ENCODE measurements at places on chromosomes 4 and X. TPM values are rescaled to one million over a fixed set of nuclear protein-coding genes. Genes with fewer than 3 reads are reported as not detected.
A peak's percentile ranks its signal among the peaks of the same experiment; 100 is the strongest.

- peaks cover 6% of the 10 kb centered on the region for H3K27me3 ChIP-seq
- no peaks in the 10 kb centered on the region for H3K4me1 ChIP-seq
- no peak for DNase-seq
- H3K4me3 ChIP-seq: no peak overlapping the region
Measured at GRCh38 chrX:130378024-130378669, 7.3 kb downstream of the GPR119 start.

- H3K4me1 ChIP-seq: peaks cover 11% of the 10 kb centered on the region
- no peak for DNase-seq
- H3K27me3 ChIP-seq: peaks cover 2% of the 10 kb centered on the region
- no peak overlapping the region for H3K4me3 ChIP-seq
- H3K36me3 ChIP-seq: no peaks in the 10 kb centered on the region
Measured at GRCh38 chr4:105599932-105600655, 47.7 kb downstream of the ARHGEF38 start.

- H3K36me3 ChIP-seq: no peaks in the 10 kb centered on the region
- no peak overlapping the region for H3K4me3 ChIP-seq
- no peaks in the 10 kb centered on the region for H3K27me3 ChIP-seq
- peaks cover 4% of the 10 kb centered on the region for H3K4me1 ChIP-seq
- DNase-seq: no peak
- H3K27ac ChIP-seq: no peak overlapping the region
Measured at GRCh38 chr4:28518561-28519165, 1658.0 kb downstream of the STIM2 start.

DNA sequence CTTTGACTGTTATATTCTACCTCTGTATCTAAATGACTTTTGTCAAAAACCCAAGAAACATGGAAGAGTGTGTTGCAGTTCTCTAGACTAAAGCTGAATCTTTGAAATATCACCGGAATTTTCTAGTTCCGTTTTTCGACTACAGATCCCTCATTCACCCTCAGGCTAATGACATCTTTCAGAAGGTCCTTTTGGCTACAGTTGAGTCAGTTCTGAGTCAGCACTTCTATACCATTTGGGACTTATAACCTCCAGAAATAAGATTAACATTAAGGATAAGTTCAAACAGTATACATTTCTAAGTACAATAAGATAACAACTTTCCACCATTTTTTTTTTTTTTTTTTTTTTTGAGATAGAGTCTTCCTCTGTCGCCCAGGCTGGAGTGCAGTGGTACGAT is 331.0 kb upstream of the CPXCR1 start:
- no peak overlapping the region for H3K27ac ChIP-seq
- H3K36me3 ChIP-seq: no peaks in the 10 kb centered on the region
- H3K4me1 ChIP-seq: no peaks in the 10 kb centered on the region

Gene SLC4A4
- total RNA-seq: 4.9 TPM

- H3K4me3 ChIP-seq: no peak overlapping the region
- H3K27me3 ChIP-seq: peaks cover 25% of the 10 kb centered on the region
- no peak for DNase-seq
Measured at GRCh38 chr4:970046-970745, 3.2 kb downstream of the DGKQ start.

DNA sequence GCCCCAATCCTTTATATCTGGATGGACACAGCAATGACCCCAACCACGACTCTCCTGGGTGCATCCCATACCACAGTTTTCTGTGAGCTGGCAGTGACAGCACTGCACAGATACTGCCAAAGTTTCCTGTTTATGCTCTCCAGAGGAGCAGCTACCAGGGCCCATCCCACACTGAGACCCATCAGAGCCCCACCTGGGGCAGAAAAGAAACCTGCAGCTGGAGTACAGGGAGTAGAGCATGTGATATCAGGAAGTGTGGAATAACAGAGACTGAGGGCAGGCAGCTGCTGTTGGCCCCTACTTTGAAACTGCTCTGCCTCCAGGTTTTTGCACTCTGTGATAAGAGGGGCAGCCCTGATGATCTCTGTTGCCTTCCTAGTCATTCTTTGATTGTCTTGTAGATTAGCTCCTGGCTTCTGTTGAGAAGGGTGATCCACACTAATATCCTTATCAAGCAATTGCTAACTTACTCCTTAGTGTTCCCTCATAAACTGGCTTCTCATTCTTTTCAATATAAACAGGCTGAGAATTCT is 526.3 kb upstream of the TECRL start:
- no peak overlapping the region for H3K27ac ChIP-seq
- no peaks in the 10 kb centered on the region for H3K4me1 ChIP-seq
- no peaks in the 10 kb centered on the region for H3K27me3 ChIP-seq
- no peak for DNase-seq
- H3K36me3 ChIP-seq: no peaks in the 10 kb centered on the region

DNA sequence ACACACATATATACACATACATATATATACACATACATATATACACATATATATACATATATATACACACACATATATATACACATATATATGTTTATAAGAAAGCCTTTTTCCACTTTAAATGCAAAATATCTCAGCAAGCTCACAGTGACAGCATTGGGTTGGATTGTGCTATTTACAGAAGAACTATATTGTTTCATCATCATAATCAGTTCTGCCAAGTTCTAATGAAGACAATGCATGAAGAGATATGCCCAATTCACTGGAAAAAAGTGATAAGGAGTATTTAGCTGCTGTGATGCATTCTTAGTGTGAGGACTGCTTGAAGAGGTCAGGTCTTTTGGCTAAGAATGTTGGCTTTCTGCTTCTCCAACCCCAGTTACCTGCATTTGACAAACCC is 54.4 kb downstream of the RNF150 start:
- H3K27me3 ChIP-seq: no peaks in the 10 kb centered on the region
- no peak overlapping the region for H3K4me3 ChIP-seq
- DNase-seq: no peak
- peaks cover 8% of the 10 kb centered on the region for H3K4me1 ChIP-seq
- no peak overlapping the region for H3K27ac ChIP-seq

DNA sequence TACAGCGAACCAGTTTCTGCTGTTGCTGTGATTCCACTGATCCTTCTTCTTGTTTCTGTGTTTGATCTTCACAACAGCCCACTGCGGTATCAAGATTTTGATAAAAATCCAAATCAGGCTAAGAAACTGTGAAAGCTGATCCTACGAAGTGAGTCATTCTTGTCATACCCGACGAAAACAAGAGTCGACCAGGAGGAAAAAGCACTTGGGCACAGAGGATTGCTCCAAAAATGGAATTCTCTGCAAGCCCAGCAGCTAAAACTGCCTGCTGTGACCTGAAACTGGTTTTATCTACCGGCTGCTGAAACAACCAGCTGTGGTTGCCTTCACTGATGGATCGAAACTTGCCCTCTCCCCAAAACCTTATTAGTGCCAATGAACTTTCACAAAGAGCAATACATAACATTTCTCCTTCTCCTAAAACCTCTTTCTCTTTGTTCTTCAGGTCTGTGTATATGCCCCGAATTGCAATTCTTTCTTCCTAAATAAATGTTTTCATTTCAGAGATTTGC is 607.0 kb upstream of the PRKX start:
- H3K4me3 ChIP-seq: no peak overlapping the region
- no peaks in the 10 kb centered on the region for H3K36me3 ChIP-seq
- no peaks in the 10 kb centered on the region for H3K27me3 ChIP-seq
- DNase-seq: no peak

DNA sequence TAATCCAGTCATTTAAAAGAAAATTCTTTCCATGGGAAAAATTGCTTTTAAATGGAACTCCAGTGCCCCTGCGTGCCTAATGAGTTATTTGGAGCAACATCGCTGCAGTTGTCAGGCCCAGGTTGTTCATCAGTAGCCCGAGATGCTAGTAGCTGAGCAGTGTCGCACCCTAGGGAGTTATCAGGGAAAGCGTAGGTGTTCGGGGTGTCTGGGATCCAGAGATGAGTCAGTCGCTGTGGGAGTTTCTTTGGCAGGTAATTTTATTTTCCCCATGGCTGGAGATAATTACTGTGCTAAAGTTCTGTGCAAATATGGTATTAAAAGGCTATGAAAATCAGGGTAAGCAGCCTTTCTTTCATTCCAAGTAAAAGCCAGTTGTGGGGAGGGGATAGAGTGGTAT is 49.4 kb downstream of the ANXA3 start:
- no peak overlapping the region for H3K27ac ChIP-seq
- DNase-seq: no peak
- H3K4me3 ChIP-seq: no peak overlapping the region
- no peaks in the 10 kb centered on the region for H3K4me1 ChIP-seq
- no peaks in the 10 kb centered on the region for H3K27me3 ChIP-seq

DNA sequence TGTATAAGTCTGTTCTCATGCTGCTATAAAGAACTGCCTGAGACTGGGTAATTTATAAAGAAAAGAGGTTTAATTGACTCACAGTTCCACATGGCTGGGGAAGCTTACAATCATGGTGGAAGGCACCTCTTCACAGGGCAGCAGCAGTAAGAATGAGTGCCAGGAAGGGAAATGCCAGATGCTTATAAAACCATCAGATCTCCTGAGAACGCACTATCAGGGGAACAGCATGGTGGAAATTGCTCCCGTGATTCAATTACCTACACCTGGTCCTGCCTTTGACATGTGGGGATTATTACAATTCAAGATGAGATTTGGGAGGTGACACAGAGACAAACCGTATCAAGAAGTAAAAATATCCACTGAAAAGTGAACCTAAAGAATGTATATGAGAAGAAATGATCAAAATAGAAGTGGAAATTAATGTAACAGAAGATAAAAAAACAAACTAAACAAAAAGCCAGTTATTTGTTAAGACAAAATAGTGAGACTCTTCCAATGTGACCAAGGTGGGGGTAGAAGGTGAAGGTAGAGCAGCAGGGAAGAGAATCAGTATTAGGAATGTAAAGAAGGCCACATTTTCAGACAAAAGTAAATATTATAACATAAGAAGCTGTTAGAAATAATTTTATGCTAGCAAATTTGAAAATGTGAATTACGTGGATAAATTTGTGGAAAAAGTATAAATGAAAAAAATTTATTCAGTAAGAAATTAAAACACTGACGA is 372.9 kb downstream of the NKX6-1 start:
- peak overlapping the region; percentile 21 for H3K27ac ChIP-seq
- H3K4me1 ChIP-seq: peaks cover 1% of the 10 kb centered on the region
- no peak for DNase-seq
- no peaks in the 10 kb centered on the region for H3K27me3 ChIP-seq
- peaks cover 1% of the 10 kb centered on the region for H3K36me3 ChIP-seq

DNA sequence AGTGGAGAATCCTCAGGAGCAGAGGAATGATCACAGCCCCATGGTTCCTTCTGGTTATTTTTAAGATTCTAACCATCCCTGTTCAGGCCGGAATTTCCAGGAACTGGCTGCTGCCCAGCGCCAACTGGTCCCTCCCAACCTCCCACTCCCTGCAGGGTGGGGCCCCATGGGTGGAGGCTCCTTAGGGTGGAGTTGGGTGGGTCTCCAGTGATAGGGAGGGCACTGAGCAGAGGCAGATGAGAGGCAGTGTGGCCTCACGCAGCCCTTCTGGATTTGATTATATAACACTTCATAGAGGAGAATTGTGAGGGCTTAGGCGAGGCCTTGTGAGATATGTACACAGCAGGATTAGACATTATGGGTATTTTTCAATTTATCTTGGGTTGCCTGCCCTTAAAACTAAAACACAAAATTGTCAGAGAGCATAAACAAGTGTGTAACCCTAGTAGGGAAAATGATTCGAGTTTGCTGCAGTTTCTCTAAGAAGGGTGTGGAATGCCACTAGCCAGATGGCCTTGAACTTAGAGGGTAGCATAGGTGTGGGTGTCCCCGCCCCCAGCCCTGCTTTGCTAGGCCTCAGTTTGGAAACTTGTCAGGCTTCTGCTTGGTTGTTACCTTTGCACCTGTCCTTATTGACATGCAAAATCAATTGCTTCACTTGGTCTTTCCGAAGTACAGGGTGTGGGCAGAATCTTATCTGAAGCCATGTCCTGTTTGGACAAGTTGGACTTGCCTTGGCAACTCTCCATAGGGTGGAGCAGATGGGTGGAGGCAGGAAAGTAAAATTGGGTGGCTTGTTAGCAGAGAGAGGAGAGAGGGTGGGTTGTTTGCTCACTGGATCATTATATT is 9.4 kb downstream of the KLF3 start:
- peak overlapping the region; percentile 87 for H3K27ac ChIP-seq
- peak overlapping the region; percentile 32 for H3K4me3 ChIP-seq
- H3K36me3 ChIP-seq: peaks cover 1% of the 10 kb centered on the region
- H3K4me1 ChIP-seq: peaks cover 80% of the 10 kb centered on the region
- DNase-seq: no peak

Gene UGT2B10
- not detected for total RNA-seq

GRCh38 chrX:48899078-48899410 is 1.3 kb downstream of the PQBP1 start:
- H3K4me3 ChIP-seq: peak overlapping the region; percentile 15
- H3K4me1 ChIP-seq: peaks cover 18% of the 10 kb centered on the region
- DNase-seq: no peak
- no peaks in the 10 kb centered on the region for H3K27me3 ChIP-seq

- DNase-seq: no peak
- no peak overlapping the region for H3K4me3 ChIP-seq
- H3K27ac ChIP-seq: no peak overlapping the region
- H3K27me3 ChIP-seq: no peaks in the 10 kb centered on the region
- H3K4me1 ChIP-seq: no peaks in the 10 kb centered on the region
- no peaks in the 10 kb centered on the region for H3K36me3 ChIP-seq
Measured at GRCh38 chr4:145446184-145446583, 35.5 kb upstream of the SMAD1 start.

Gene IL2
- not detected for total RNA-seq

- H3K36me3 ChIP-seq: peaks cover 10% of the 10 kb centered on the region
- peaks cover 13% of the 10 kb centered on the region for H3K4me1 ChIP-seq
- H3K27ac ChIP-seq: no peak overlapping the region
- H3K27me3 ChIP-seq: no peaks in the 10 kb centered on the region
- no peak overlapping the region for H3K4me3 ChIP-seq
- DNase-seq: no peak
Measured at GRCh38 chr4:183182873-183183725, 84.0 kb downstream of the WWC2 start.

GRCh38 chr4:144547678-144548298 is 98.2 kb upstream of the HHIP start:
- no peak overlapping the region for H3K27ac ChIP-seq
- no peaks in the 10 kb centered on the region for H3K27me3 ChIP-seq
- no peak overlapping the region for H3K4me3 ChIP-seq
- no peak for DNase-seq
- peaks cover 3% of the 10 kb centered on the region for H3K36me3 ChIP-seq

GRCh38 chr4:10983268-10983667 is 298.7 kb upstream of the CLNK start:
- no peaks in the 10 kb centered on the region for H3K27me3 ChIP-seq
- no peak for DNase-seq
- no peak overlapping the region for H3K27ac ChIP-seq
- H3K4me1 ChIP-seq: peaks cover 29% of the 10 kb centered on the region
- no peaks in the 10 kb centered on the region for H3K36me3 ChIP-seq

- H3K4me1 ChIP-seq: no peaks in the 10 kb centered on the region
- H3K36me3 ChIP-seq: no peaks in the 10 kb centered on the region
- H3K27me3 ChIP-seq: no peaks in the 10 kb centered on the region
- H3K27ac ChIP-seq: no peak overlapping the region
Measured at GRCh38 chr4:85901500-85901899, 426.6 kb downstream of the ARHGAP24 start.

DNA sequence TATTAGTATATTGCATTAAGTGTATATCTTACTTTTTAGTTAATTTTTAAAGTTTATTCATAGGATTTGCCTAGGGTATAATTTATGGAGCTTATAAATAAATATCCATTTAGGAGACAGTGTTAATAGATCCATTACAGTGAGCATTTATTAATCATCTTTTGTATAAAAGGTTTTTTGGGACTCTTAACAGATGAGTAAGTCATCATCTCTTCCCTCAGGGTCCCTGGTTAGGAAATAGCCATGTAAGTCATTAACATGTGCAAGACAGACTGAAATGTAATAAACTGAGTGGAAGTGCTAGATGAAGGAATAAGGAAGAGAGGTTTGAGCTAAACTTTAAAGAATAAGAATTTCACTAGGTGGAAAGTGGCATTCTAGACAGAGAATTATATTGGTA is 69.2 kb downstream of the PAQR3 start:
- no peaks in the 10 kb centered on the region for H3K27me3 ChIP-seq
- no peak for DNase-seq
- H3K36me3 ChIP-seq: peaks cover 29% of the 10 kb centered on the region
- no peak overlapping the region for H3K27ac ChIP-seq
- no peaks in the 10 kb centered on the region for H3K4me1 ChIP-seq
- H3K4me3 ChIP-seq: no peak overlapping the region
